Activated CD4-positive, alpha-beta T cell treated with anti-CD3 and anti-CD28 coated beads for 1 hour (primary cell): ENCODE measurements at places on chromosomes 2 and 18.

DNA sequence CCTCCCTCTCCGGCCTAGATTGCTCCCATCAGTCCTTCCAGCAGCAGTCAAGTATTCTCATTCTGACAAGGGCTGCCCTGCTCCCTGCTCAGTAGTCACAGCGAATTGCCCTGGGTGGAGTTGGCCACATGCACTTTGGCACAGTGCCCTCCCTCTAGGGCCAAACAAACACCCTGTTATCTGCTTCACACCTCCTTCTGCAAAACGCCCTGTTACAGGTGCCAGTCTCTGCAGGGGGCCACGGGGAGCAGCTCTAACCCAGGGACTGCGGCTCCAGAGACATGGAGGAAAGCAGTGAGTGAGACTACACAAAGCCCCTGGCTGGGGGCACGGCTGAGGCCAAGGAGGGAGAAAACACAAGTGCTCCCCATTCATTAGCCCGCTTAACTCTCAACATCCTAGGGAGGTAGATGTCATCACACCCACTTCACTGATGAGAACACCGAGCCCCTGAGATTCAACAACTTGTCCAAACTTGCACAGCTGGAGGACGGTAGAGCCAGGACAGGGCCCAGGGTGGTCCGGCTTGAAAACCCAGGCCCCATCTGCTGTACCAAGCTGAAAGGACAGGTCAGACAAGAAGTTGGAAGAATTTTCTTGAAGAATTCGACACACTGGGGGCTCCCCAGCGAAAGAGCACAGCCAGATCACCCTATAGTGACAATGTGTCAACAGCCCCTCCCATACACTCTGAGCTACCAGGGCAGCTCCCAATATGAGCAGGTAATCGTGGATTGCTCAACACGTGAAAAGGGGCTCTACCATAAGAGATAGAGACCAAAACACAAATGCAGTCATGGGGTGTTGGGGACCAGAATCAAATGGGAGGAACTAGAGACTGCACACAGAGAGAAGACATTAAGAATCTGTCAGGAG is 8.7 kb upstream of the TFCP2L1 start:
- no peak for DNase-seq

DNA sequence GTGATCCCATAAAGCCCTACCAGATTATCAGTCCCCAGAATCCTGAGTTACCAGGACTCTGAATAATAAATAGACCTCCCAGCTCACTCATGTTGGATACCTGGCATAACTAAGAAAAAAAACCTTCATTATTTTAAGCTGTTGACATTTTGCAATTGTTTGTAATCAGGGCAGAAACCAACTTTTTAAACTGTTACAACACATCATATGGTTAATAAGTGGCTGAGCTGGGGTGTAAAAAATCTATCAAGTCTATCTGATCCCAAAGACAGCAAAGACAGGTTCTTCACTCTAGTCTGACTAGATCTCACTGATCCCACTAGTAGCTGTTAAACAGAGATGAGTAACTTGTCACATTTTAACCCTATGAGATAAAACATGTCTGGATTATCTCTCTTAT is 370.3 kb downstream of the RIT2 start:
- no peak for DNase-seq

DNA sequence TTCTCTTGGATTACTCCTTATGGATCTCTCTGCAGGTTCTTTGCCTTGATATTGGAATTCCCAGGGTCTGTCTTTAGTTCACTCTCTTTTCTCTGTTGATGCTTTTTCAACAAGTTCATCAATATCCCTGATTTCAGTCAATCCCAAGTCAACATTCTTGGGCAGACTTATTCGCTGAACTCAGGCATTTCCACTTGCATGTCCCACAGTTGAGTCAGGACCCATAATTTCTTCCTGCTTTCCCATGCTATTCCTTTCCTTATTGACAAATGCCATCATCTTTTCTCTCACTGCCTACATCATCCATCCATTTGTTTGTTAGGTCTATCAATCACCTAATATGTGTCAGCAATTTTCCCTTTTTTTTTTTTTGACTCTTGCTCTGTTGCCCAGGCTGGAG is 11.6 kb downstream of the GPD2 start:
- DNase-seq: no peak

- DNase-seq: no peak
Measured at GRCh38 chr18:22723221-22723620, 209.9 kb upstream of the RBBP8 start.

- no peak for DNase-seq
Measured at GRCh38 chr18:10226971-10227370, 227.5 kb upstream of the APCDD1 start.

- no peak for DNase-seq
Measured at GRCh38 chr2:208999911-209000310, 423.9 kb upstream of the MAP2 start.

- no peak for DNase-seq
Measured at GRCh38 chr2:172454404-172455120, 27.2 kb downstream of the ITGA6 start.

GRCh38 chr2:130382313-130382917 is 26.6 kb downstream of the PTPN18 start:
- no peak for DNase-seq

- no peak for DNase-seq
Measured at GRCh38 chr2:183186296-183186695, 62.1 kb downstream of the NUP35 start.

- DNase-seq: no peak
Measured at GRCh38 chr2:136828162-136828561, 62.8 kb downstream of the THSD7B start.

DNA sequence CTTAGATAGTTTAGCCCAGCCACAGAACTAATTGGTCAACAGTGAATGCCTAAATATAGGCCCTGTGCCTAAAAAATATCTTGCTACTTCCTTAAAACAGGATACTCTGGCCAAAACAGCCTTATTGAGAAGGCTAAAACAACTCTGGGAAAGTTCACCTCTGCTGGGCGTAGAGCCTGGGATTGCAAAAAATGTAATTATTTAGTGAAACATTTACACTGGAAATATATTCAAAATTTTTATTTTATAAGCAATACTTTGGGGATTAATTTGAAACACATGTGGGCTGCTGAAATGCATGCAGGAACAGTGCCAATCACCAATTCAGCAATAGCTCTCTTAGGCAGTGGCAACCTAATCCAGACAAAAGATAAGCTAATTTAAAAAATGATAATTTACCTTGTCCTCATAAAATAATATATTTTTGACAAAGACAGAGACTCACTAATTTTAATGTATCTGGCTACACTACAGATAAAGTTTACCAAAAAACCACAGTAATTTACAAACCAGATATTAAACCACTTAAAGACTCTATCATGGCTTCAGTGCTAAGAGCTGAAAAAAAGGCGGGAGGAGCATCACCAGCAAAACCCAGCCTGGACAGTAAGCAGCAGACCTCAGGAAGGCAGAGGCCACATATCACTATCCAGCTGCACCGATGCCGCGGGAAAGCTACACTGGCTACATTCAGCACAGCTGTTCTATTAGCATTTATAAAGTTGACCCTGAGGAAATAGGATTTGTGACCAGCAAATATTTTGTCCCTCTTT is 18.5 kb downstream of the TRAK2 start:
- DNase-seq: no peak
